HCT116 (cell line): ENCODE measurements at places on chromosomes 2 and 18. TPM values are rescaled to one million over a fixed set of nuclear protein-coding genes. Genes with fewer than 3 reads are reported as not detected.

The ADRA2B gene
- total RNA-seq, result 0.47 TPM

The PDE1A gene
- 0.12 TPM for total RNA-seq

The TCF4 gene
- total RNA-seq, result 0.42 TPM

The FSHR gene
- not detected for total RNA-seq

The MORN2 gene
- total RNA-seq, result 11.9 TPM

The SLC4A3 gene
- 23.0 TPM for total RNA-seq

The LBX2 gene
- 10.1 TPM for total RNA-seq

DNA sequence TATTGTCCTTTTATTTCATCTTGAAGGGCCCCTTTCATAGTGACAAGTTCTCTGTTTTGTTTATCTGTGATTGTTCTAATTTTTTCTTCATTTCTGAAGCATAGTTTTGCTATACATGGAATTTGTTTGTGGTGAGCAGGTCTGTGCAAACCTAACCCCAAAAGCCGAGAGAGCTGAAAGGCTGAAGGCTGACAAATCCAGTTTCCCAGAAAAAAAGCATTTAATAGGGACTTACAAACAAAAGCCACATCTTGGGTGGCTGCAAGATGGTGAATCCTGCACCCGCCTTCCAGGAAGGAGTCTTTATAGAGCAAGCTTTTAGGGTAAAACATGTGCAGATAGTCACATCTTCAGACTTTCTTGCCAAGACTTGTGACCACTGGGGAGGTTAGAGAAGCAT is 473.4 kb upstream of the TRIB2 start:
- DNase-seq, result no peak

- DNase-seq, result no peak
Measured at GRCh38 chr2:136242687-136243277, 124.8 kb upstream of the CXCR4 start.

GRCh38 chr2:696463-696862 is 19.3 kb upstream of the TMEM18 start:
- DNase-seq, result no peak

GRCh38 chr2:190655570-190655969 is 6.7 kb downstream of the NAB1 start:
- DNase-seq, result no peak

- DNase-seq, result no peak
Measured at GRCh38 chr2:219178377-219179175, 501 bp downstream of the RETREG2 start.

- DNase-seq, result no peak
Measured at GRCh38 chr2:32715391-32715841, 87.6 kb downstream of the TTC27 start.

DNA sequence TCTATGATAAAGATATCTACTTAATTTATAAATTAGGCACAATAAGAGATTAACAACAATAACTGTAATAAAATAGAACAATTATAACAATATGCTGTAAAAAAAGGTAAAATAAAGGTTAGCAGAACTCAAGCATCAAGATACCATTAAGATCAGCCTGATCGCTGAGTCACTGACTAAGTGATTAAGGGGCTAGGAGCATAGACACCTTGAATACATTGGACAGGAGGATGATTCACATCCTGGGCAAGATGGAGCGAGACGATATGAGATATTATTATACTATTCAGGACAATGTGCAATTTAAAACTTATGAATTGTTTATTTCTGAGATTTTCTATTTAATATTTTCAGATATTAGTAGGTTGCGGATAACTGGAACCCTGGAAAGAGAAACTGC is 1277.8 kb upstream of the ZEB2 start:
- DNase-seq, result no peak

- no peak for DNase-seq
Measured at GRCh38 chr2:231545105-231545902, 15.1 kb upstream of the NMUR1 start.

DNA sequence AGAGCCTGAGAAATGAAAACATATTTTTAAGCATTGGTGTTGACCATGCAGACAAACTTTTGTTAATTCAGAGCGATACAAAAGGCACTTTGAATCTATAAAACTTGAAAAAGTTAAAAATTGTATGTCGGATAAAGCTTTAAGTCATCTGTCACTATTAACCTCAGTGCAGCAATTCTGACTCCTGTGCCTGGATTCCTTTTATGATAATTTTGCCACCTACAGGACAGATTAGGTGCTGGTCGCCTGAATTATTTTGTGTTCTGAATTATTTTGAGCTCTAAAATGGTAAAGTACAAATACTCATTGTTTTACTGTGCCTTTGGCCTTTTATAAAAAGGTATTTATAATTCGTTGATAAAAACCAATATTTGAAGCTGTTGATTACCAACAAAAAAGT is 19.4 kb upstream of the RNF138 start:
- DNase-seq, result no peak

DNA sequence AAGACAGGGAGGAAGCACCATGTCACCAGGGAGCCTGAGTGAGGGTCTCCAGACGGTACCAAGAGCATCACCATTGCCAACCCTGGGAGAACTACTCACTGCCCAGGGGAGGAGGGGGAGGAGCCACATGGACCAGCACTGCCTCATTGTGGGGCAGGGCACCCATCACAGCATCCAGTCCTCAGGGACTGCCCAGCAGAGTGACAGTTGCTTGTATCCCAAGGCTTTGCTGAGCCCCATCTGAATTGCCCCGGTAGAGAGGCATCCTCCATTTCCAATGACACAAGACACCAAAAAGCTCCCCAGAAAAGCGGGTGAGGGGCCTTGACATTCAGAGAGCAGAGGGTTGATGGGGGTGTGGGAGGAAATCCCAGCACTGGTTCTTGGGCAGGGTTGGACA is 6.8 kb upstream of the CIB4 start:
- no peak for DNase-seq

DNA sequence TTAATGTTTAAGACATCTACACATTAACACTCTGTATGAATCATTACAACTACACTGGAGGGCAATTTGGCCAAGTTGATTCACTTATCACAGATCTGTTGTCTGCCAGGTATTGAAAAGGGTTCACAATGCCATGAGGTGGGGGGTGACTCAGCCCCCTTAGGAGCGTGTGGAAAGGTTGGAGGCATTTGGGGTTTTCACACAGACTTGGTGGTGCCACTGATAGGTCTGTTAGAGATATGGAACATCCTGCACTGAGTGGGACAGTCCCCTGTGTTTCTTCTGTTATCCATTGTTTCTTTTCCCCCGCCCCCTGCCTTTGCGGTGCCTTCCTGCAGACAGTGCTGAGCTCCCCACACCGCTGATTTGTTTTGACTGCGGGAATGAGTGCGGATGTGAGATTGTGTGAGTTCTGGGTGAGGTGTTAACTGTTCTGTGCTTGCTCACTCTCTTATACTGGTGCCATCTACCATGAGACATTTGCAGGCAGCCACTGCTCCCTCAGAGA is 9.3 kb upstream of the TSN start:
- no peak for DNase-seq

GRCh38 chr2:54572636-54573536 is 116.8 kb downstream of the SPTBN1 start:
- no peak for DNase-seq

GRCh38 chr2:154133823-154134222 is 262.1 kb downstream of the GALNT13 start:
- DNase-seq, result no peak

DNA sequence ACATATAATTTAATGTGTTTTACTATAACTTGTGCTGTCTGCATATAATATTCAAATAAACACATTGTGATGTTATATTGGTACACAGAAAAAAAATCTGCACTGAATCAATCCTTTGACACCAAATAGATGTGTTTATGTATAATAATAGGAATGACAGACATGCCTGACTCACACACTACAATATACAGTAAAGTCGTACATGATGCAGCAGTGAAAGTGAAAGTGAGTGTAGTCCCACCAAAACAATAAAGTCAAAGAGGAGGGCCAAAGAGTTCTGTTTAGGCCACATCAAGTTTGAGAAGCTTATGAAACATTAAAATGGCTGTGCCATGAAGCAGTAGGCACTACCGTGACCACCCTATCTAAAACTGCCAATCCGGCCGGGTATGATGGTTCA is 8.2 kb upstream of the RBM44 start:
- DNase-seq, result no peak
